ENCODE measurements at places on chromosomes 3 and 15.

DNA sequence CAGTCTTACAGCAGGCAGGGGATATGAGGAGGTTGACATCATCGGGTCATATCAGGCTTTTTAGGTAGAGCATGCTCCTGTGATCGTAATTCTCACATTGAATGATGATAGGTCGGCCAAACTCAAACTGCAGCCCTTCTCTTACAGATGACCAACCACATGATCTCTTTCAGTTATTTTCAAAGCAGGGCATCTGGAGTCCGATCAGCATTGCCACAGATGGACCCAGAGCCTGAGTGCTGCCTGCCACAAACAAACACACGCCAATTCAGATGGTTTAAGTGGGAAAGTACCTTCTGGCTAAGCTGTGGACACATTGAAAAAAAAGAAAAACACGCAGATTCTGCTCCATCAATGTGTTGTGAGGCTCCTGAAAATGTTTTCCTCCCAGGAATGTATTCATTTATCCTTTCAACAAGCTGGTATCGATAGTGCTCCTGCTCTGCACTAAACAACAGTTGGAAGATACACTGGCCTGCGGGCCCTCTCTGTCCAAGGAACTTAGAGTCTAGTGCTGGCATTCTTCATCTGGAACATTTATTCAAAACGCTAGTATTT lies 31.2 kb downstream of the ARPP21 start:
- no peaks in the 10 kb centered on the region for H3K36me3 ChIP-seq
- peaks cover 3% of the 10 kb centered on the region for H3K27me3 ChIP-seq
- no peak overlapping the region for H3K4me3 ChIP-seq
- no peak for DNase-seq

- H3K27me3 ChIP-seq = no peaks in the 10 kb centered on the region
- H3K36me3 ChIP-seq = peaks cover 3% of the 10 kb centered on the region
- H3K4me1 ChIP-seq = peaks cover 5% of the 10 kb centered on the region
- DNase-seq = peak; percentile 34
- no peak overlapping the region for H3K4me3 ChIP-seq
These were observed 131.6 kb downstream of the AQP9 start for GRCh38 chr15:58269455-58270414.

DNA sequence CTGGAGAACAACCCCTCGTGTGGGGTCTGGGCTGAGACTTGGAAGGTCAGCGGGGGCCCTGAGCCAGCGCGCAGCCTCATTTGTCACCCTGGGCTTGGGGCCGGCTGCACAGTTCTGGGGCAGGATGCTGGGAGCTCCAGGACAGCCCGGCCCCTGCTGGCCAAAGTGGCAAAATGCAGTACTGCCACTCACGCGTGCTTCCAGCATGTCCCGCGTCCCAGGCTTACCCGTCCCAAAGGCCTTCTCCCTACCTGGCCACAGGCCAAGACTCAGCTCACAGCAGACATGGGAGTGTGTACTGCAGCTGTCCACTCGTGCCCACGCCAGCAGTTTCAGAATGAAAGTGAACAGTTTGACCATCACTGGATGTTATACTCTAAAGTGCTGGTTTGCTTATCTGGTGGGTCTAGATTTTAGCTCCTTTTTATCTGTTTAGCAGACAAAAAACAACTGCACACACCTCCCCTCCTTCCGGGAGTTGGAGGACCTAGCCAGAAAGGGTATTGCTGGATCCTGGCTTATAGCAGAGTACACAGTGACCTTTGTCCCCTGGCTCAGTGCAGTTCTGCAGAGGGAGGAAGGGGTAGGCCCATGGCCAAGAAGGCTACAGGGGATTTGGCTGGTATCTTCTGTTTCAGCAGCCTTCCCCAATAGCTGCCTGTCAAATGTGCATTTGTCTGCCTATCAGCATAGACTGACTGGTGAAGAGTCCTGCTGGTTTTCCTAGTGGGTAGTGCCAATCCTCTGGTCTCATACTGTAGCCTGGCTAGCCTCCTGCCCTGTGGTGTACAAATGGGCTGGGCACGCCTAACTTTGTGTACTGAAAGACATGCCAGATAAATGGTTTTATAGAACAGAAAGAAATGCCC lies 23.2 kb upstream of the IP6K2 start:
- peak; percentile 59 for DNase-seq
- H3K4me3 ChIP-seq = no peak overlapping the region
- H3K36me3 ChIP-seq = no peaks in the 10 kb centered on the region
- H3K27me3 ChIP-seq = no peaks in the 10 kb centered on the region
- peak overlapping the region; percentile 78 for H3K27ac ChIP-seq

- H3K27me3 ChIP-seq = peaks cover 11% of the 10 kb centered on the region
- DNase-seq = no peak
- H3K4me3 ChIP-seq = no peak overlapping the region
- H3K27ac ChIP-seq = no peak overlapping the region
- H3K4me1 ChIP-seq = peaks cover 6% of the 10 kb centered on the region
- H3K36me3 ChIP-seq = no peaks in the 10 kb centered on the region
These were observed 27.4 kb upstream of the CACNA2D3 start for GRCh38 chr3:54094926-54095325.

DNA sequence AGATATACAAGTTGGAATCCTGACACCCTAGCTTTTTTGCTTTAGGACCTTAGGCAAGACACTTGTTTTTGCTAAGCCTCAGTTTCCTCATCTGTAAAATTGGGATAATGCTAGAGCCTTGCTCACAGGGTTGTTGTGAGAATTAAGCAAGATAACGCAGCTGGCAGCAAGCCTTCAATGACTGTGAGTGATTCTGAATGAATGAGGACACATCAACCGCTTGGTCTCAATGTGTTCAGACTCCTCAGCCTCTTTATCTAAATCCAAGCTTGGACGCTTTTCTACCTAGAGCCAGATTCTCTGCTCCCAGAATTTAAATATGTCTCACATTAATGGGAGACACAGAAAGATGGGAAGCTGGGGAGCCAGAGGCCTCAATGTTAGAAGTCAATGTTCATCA lies 11.8 kb upstream of the TLE3 start:
- H3K36me3 ChIP-seq = no peaks in the 10 kb centered on the region
- no peak for DNase-seq
- no peak overlapping the region for H3K4me3 ChIP-seq
- H3K4me1 ChIP-seq = peaks cover 21% of the 10 kb centered on the region
- peaks cover 52% of the 10 kb centered on the region for H3K27me3 ChIP-seq

DNA sequence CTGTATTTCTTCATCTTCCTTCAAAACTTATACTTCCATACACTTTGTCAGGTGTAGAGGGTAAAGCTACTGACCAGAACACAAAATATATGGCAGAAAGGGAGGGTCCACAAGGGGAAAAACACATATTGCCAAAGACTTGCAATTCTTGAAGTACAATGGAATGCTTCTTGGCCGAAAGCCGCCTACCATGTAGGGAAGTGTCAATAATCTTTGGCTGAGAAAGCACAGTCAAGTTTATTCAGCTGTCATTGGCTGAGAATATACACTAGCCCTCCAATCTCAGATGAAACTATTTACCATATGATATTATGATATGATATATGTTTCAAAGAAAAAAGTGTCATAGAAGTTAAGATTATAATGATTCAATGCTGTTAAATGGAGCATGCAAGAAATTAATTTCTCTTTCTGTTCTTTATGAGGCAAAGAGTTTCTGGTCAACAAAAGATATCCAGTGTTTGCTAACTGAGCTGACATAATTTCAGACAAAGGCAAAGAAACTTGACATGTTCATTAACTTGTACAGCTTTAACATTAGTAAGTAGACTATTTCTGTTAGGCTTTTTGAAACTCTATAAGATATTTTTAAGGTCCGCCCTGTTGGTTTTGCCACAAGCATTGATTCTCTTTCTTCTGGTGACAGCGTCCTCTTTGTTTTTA lies 89.0 kb upstream of the LPP start:
- no peak for DNase-seq
- no peak overlapping the region for H3K4me3 ChIP-seq
- H3K4me1 ChIP-seq = peaks cover 43% of the 10 kb centered on the region
- no peak overlapping the region for H3K27ac ChIP-seq

GRCh38 chr3:169091196-169091823 lies 572.2 kb downstream of the MECOM start:
- peaks cover 2% of the 10 kb centered on the region for H3K4me1 ChIP-seq
- H3K27me3 ChIP-seq = no peaks in the 10 kb centered on the region
- H3K27ac ChIP-seq = no peak overlapping the region
- DNase-seq = no peak

GRCh38 chr3:184186184-184186901 lies at the start of gene ABCF3:
ABCF3 (plus strand) TSS chr3:184186199; CDS start chr3:184186208, 9 bp downstream.
- H3K4me1 ChIP-seq = peaks cover 19% of the 10 kb centered on the region
- peak within 1 kb of the TSS; percentile 98 for H3K4me3 ChIP-seq
- H3K36me3 ChIP-seq = peaks cover 18% of the 10 kb centered on the region

DNA sequence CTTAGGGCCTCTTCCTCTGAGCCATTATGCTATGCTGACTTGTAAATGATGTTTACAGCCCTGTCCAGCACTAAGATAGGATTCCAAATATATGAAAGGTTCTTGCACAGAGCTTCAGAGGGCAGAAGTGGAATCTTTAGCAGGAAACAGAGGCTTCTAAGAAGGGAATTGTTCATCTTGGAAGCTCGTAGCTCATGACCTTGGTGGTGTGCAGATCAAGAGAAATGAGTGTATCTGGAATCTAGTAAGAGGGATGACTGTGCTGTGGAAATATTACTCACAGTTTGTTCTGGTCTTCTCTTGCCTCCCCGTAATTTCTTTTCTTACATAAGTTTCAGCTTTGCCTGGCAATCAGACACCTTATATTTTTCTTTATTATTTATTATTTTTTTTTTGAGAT lies 175.8 kb downstream of the SPATA16 start:
- peaks cover 5% of the 10 kb centered on the region for H3K36me3 ChIP-seq
- no peaks in the 10 kb centered on the region for H3K27me3 ChIP-seq
- no peak overlapping the region for H3K4me3 ChIP-seq
- H3K4me1 ChIP-seq = peaks cover 6% of the 10 kb centered on the region

Data from progenitor cell of endocrine pancreas (in vitro differentiated cells).